ENCODE measurements at places on chromosomes 6 and 20.

DNA sequence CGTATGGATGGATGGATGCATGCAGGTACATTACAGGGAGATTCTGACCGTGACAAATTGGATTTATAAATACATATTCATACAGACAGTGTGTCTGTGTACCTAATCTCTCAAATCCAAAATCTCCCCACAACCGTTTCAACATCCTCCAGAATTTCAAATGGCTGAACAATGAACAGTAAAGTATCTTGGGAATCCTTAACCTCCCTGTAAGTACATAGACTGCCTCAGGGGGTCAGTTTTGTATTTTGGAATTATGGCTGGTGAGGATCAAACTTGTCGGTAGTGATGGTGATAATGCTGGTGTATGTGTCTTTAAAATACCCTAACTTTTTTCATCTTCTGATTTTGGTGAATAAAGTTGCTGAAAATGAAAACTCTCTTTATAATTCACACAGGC lies 246.2 kb downstream of the FOXC1 start:
- DNase-seq: no peak

DNA sequence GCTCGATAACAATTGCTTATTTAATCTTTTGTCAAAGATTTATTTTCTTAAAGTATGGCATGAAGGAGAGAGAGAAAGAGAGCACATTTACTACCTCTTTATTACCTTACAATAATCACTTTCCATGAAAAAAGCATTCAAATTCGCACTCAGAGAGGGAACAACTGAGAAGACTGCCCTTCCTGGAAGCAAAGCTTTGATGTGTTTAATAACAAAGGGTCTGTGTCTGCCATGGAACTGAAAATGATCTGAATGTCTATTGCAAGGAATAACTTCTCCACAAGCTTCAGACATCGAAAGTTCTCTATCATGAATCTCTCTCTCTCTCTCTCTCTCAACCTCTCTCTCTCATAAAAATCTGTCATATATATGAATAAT lies 308.9 kb downstream of the HDGFL1 start:
- DNase-seq: no peak

DNA sequence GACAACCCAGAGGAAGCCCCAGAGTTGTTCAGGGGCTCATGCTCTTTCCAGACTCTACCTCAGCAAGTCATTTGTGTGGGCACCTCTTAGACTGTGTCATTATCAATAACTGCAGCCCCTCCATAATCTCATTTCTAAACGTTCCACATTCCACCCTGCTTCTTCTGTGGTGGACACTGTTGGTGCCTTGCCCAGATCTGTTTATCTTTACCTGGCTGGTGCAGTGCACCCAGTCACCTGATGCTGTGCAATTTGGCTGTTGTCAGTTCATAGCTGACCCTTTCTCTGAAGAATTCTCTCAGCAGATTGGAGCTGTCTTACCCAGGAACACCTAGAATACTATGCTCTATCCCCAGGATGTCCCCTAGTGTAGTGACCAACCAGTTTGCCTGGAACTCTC lies 80.0 kb downstream of the ATRN start:
- DNase-seq: no peak

DNA sequence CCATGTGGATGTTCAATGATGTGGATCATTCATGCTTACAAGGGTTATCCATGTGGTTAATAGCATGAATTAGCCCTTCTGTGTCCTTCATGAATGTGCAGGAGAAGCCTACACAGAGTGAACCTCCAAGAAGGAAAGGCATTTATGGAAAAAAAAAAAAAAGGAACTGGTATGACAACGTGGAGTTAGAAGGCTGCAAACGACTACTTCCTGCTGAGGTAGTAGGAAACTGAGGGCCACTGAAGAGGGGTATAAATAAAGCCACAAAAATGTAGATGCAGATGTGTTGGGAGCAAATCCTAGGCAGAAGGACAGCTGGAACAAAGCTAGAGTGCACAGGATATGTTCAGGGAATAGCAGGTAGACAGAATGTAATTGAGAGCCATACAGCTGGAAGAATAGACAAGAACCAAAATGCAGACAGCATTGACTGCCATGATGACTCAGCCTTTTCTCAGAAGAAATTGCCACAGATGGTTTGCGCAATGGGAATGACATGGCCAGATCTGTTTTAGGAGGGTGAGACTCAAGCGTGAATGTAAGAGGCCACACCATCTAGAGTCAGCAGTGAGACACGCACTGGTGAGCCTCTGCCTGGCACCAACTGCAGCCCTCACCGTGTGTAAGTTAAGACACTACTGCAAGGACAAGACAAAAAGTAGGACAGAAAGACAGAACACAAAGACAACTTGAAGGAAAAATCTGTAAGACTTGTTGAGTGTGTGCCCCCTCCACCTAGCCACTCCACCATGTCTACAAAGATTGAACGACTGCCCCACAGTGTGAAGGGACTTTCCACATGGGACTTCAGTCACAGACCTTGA lies 79.8 kb downstream of the KIF13A start:
- DNase-seq: no peak

DNA sequence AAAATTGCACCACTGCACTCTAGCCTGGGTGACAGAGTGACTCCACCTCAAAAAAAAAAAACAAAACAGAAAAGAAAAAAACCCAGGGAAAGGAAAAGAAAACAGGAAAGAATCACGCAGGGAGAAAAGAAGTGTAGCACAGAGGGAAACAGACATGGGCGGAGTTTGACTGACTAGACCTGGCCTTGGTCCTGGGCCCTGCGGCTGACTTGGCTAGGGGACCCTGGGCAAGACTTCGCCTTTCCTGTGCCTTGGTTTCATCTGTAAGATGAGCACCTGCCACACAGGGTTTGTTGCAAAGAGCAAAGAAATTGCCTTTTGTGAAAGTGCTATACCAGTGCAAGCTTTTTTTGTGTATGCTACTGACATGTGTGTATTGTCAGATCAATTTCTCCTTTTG lies 71.3 kb upstream of the KCNG1 start:
- DNase-seq: no peak

DNA sequence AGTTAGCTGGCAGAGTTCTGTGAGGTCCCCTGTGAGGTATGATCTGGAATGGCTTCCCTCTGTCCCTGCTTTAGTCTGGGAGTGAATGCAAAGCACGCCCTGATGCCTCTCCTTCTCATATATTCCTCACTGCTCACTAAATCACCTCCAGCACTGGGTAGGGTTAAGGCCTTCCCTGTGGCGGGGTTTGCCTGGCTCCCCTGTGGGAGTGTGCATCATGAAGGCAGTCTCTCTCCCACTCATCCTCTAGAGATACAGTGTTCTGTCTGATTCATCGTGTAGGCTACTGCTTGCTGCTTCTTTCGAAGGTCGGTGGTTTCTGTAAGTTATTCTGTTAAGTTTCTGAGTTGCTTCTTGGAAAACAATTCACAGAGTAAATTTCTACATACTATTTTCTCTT lies 420.0 kb upstream of the EYS start:
- no peak for DNase-seq

DNA sequence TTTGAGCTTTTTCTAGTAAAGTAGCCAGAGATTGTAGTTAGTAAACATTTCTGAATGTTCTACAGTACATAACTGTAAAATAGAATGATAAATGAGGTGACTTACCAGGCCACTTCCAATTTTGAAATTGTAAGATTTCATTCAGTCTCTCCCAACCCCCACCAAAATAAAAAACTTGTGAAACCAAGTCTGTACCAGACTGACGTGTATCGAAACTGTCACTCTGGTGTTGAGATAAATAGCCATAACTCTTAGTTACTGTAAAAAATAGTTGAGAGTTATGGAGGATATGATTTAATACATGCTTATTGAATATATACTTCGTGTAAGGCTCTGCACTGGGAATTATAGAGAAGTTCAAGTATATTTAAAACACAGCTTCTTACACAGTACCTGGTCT lies 455.7 kb downstream of the PLCB1 start:
- no peak for DNase-seq
